Hippocampal formation (tissue), 2 donors: ENCODE measurements at places on chromosomes 3 and 15.

DNA sequence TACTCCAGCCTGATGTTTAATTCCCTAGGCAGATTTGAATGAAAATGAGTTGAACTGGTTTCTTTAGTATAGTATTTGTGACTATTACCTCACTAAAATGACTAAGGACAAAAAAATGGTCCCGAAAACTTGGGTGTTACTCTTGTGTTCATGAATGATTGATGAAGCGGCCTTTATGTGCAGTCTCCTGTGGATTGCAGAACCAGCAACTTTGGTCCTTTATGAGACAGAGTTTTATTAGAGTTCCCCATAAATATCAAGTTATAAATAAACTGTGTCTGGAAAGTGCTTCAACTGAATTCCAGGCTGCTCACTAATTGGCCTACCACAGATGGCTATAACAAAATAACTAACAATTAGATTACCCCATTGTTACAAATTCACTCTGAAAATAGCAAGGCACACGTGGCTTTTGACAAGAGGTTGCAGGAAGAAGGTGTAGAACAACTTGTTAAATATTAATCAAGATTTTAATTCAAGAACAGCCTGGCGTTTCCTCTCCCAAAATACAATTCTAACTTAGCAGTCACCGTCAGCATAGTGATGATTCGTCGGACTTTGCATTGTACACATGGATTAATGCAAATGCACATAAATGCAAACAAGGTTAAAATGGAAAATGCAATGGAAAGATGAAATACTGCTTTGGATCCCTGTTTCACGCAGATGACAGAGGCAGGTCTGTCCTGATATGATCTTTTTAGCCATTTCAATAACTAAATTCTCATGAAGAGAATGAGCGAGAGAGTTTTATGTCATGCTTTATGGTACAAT is 567.3 kb upstream of the ZNF717 start:
- no peak for DNase-seq

- no peak for DNase-seq
Observed at GRCh38 chr3:33513262-33513863, 73.2 kb upstream of the UBP1 start.

- DNase-seq: no peak
Observed at GRCh38 chr15:31455499-31455898, 128.9 kb downstream of the KLF13 start.

- DNase-seq: no peak
Observed at GRCh38 chr3:73216310-73216709, 154.9 kb downstream of the EBLN2 start.

DNA sequence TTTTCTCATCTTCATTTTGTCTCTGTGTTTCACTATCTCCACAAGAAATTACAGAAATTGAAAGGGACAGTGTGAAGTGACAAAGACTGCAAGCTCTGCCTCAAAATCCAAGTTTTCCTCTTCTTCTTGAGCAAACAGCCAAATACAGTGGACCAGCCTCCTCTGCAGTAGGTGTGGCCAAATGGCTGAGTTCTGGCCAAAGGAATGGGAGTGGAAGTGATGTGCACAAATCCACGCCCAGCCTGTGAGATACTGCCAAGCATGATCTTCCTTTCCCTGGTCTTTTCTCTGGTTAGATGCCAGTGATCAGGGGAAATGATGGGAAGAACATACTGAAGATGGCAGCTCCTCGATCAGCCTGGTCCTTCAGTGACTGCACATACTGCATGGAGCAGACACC is 111.0 kb upstream of the CPNE4 start:
- no peak for DNase-seq

DNA sequence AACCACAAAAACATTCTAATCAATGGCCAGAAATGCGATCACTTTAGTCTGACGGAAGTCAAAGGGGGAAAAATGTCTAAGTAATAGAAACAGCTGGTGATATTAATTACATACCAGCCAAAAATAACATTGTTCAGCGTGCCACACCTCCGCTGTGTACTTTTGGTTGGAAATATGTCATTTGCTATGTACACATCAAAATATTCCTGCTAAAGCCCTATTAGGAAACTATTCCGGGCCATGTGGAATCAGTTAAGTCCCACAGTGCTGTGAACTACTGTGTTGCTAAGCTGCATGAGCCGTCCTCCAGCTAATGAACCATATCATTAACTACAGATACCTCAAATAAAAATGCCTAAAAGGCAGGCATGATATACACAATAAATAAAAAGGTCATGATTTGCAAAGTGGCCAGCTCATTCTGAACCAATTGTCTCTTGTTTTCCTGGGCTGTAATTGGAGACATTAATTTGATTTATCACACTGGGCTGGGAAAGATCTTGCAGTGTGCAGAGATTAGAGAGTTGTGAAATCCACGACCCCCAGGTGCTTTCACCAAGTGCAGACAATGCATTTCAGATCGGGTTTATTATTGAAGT is 200.5 kb upstream of the LRTM1 start:
- DNase-seq: no peak

DNA sequence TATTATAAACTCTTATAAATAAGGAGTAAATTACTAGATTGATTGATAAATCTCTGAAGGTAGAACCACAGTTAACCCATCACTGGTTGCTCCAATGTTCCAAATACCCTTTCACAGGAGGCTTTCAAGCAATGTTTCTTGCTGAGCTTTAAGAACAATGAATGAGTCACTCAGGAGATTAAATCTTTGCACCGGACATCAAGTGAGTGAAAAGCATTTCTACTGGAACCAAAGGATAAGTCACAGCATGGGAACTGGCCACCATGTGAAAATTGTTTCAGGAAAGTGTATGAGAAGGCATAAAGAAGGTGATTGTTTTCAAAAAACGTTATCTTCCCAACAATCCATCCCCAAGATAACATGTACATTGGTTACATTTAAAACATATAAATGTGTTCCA is 90.6 kb downstream of the CNTN3 start:
- no peak for DNase-seq

- DNase-seq: no peak
Observed at GRCh38 chr15:60424006-60424405, 26.2 kb upstream of the ANXA2 start.

GRCh38 chr3:30344288-30344687 is 262.1 kb upstream of the TGFBR2 start:
- no peak for DNase-seq

- DNase-seq: no peak
Observed at GRCh38 chr3:137764001-137764433, at the start of gene SOX14. TSS of gene SOX14 (plus strand) at chr3:137764315. CDS start at chr3:137764785, 470 bp downstream.

DNA sequence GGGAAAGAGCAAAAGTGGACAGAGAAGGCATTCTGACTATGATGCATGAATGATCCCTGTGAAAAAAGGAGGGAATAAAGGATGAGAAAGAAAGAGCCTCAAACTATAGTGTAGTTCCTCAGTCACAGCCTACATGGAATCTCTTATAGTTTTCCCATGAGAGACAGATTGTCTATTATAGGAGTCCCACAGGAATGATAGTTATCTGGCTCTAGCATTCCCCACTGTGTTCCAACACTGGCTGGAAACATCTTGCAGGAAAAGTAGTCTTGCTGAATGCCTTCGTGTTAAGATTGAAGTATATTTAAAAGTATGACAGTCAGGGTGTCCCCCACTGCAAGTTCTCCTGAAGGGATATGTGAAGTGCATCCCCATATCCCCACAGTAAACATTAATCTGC is 641.5 kb upstream of the NECTIN3 start:
- no peak for DNase-seq

DNA sequence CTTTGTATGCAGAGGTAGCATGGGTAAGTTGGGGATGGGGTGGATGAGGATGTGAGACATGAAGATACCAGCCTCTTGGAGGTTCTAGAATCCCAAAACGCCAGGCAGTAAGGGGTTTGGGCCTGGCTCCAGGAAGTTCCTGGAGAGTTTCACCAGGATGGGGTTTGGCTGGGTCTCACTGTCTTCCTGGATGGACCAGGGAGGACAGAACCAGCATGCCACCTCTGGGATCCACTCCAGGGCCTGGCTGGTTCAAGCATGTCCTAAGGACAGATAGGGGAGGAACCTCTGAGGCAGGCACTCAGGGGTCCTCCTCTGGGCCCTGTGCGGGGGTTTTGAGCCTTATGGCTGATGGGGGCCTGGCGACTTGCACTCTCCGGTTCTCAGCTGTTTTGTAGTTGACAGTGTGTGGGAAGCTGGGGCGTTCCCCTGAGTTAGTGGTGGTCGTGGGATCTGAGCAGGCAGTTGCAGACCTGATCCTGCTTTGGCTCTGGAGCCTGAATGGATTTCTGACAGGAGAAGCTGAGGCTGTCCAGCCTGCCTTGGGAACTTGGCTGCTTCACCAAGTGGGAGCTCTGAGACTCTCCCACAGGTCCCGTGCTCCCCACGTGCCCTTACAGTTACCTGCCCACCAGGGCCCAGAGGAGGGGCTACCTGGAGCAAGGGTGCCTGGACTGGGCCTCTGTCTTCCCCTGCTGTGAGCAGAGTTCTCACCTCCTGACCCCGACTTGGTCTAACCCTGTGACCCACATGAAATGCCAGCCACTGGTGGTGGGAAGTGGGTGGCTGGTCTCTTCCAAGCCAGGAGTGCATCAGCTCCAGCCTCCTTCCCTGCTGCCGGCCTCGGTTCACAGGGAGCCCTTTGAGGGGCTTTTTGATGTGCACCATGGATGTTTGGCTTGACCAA is 128.4 kb downstream of the EEFSEC start:
- no peak for DNase-seq

DNA sequence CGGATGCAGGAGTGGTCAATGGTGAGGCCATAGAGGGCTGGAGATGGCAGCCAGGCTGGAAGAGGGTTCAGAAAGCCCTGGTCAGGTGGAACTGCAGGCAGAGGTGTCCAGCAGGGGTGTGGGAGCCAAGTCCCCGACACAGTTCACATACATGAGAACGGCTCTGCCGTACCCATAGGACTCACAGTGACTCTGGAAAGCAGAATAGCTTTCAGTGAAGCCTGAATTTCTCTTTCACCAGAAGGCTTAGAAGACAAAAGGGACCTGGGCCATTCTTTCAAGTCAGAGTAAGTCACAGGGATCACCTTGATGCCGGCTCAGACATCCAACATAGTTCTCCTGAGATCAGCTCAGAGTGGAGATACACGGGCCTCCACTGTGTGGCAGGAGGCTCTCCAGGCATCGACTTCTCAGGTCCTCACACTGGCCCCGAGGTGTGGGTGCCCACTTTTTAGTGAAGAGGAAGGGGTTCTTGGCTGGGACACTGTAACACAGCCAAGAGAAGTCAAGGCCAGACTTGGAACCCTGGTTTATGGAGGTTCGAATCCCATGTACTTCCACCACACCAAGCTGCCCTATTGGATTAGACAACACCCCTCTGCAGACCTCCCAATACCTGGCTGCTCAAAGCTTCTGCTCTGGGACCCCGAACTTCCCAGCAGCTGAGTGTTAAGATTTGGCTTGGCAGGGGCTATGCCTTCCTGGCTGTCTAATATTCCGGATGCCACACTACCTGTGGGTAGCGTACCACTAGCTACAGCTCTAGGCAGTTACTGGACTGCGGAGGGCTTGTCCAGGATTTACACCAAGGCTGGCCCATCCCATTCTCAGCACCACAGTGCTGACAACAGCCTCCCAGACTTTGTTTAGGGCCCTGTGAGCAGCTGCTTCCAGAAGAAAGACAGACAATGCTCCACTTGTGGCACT is 40.4 kb upstream of the RAB6B start:
- DNase-seq: no peak

- DNase-seq: peak; percentile 52
Observed at GRCh38 chr3:123723522-123724168, 138.8 kb upstream of the HACD2 start.

DNA sequence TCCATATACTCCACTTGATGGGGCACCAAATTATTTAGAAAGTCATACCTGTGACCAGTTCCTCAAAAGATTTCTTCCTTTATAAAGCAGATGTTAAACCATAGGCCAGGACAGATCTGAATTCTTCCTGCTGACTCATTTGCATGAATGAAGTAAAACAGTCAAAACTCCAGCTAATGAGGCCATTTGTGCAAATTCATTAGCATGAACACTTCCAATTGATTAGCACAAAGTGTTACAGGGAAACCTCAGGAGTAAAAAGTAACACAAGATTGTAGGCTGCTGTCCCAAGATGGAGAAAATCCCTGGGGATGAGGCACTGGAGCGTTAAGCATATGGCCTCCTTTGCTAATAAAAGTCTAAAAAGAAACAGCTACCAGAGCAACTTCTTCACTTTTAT is 149.8 kb downstream of the ZNF385D start:
- no peak for DNase-seq

GRCh38 chr3:114721864-114722263 is 425.2 kb downstream of the ZBTB20 start:
- DNase-seq: no peak

- no peak for DNase-seq
Observed at GRCh38 chr3:120140098-120140742, 46.0 kb upstream of the GSK3B start.

GRCh38 chr15:96551196-96551595 is 220.7 kb downstream of the NR2F2 start:
- no peak for DNase-seq

GRCh38 chr15:40894681-40895448 is 615 bp downstream of the VPS18 start:
- no peak for DNase-seq

DNA sequence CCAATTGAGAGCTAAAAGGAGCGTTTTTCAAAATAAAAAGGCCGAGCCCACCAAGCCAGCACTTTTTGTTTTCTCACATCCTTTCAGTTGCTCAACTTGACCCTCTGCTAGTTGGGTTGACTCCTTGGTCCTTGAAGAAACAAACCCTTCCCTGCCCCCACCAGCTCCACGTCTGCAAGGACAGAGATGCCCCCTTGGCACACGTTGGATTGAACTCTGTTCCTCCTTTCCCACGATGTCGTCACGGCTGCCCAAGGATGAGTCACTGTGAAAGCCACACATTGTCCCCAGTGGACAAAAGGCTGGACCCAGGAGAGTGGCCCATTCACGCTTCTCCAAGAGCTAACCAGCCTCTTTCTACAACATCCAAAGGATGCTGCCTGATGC is 43.0 kb upstream of the SPATA12 start:
- peak; percentile 68 for DNase-seq

DNA sequence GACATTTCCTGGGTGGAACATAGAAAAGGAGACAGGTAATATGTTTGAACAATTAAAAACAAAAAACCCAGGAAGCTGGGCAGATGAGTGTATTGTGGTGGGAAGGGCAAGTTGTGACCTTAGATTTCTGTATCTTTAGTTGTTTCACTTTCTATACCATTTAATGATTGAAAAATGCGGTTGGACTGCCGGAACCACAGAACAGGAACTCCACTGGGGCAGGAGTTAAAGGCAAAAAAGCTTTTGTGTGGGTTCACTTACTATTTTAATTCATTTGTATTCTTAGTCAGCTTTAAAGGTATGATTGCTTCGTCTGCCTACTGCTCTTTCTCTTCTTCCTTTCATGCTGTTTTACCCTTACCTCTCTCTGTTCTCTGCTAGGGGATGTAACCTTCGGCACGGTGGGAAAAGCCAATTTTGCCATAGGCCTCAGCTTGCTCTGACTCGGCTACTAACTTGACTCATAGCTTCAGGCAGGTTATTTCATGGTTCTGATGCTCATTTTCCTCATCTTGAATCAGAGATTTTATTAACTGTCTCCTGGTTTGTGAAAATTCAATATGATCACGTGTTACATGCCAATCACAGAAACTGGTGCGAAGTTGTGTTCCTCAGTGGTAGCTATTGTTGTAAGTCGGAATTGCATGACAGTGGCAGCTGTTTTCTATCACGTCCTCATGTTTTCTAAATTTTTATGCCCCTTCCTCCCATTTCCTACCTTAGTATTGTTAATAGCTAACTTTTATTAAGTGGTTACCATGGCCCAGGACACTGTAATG is 1.6 kb upstream of the MCTP2 start:
- no peak for DNase-seq

GRCh38 chr15:41621200-41622193 is 38.7 kb upstream of the MGA start:
- DNase-seq: peak; percentile 86

- no peak for DNase-seq
Observed at GRCh38 chr15:34791701-34792100, 3.6 kb downstream of the ACTC1 start.

GRCh38 chr3:35678643-35679161 is 39.4 kb downstream of the ARPP21 start:
- no peak for DNase-seq
